ENCODE measurements at places on chromosomes 16 and 17.

DNA sequence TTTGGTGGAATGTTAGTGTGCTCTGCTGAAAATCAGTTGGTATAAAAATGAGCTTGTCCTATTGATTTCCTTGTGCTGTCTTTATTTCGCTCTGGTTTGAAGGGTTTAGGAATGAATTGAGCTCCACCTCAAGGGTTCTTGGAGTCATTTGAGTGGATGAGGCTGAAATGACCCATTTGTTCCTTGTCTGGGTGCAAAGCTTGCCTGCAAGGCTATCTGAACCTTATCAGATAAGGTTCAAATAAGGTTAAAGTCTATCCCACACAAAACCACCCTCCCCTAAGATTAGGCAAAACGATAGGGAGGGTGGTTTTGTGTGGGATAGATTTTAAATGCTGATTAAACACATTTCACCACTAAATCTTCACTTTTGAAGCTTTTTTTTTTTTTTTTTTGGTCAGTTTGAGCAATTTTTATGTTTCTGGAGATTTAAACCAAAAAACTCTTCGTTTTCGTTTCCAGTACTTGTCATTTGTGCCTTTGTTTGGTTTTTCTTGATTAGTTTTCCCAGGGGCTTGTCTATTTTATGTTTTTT lies 62.7 kb downstream of the ARHGAP44 start:
- DNase-seq = no peak

DNA sequence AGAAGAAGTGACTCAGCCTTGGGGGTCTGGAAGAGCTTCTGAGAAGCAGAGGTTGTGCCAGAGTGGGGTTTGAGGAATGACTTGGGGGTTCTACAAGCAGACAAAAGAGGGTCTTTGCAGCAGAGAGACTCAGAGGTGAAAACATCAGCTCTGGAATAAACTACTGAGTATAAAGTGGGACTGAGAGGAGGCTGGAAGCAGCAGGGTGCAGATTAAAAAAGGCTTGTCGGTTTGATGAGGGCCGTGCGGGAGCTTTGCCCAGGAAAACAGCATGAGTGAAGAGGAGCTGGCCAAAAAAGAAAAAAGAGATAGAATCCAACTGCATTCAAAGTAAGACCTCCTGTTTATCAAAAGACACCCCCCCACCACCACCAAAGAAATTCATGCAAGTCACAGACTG lies 13.1 kb upstream of the ACE start:
- DNase-seq = no peak

- DNase-seq = peak; percentile 47
Measured at GRCh38 chr17:41864498-41864835, 756 bp downstream of the KLHL11 start.

DNA sequence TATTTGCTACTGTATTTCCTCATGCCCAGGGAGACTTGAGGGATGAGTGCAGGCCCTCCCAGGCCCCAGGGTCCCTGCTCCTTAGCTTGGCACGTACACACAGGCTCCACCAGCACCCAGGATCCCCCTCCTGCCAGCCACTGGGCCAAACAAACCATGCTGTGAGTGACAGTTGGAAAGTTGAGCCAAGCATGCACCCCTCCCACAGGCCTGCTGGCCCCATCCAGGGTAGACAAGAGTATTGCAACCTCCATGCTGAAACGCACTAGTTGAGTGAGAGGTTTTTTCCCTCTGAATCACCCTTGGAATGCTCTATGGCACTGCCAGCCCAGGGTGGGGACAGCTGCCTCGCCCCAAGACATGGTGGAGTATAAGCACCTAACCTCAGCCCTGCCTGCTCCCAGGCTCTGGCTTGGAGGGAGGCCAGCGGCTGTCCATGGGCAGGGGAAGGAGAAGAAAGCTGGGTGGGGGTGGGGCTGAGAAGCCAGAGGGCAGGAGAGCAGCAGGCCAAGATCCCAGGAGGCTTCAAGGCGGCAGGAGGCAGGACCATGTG lies 49.6 kb downstream of the PITPNM3 start:
- DNase-seq = peak; percentile 46

DNA sequence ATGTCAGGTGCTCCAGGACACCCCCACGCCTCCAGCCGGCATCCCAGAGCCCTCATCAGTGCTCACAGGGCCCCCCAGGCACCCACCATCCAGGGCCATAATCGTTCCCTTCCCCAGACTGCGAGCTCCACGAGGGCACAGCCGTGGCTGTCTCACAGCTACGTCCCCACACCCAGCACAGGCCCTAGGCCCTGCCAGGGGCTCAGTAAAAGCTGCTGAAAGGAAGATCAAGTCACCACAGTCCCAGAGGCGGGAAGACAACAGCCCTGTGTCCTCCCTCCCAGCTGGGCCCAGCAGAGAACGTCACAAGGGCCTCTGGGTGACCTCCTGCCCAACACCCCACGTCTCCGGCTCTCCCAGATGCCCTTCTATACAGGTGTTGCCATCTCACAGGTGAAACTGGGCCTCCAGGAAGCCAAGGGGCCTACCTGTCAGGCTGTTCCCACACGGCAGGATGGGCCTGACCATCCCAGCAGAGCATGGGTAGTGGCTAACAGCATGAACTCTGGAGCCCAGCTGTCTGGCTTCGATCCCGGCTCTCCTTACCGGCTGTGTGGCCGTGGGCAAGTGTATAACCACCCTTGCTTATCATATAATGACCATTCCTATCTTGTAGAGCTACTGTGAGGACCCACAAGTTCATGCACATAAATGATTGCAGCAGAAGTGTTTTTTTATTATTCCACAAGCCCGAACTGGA lies 17.9 kb downstream of the ARL2BP start:
- DNase-seq = no peak

DNA sequence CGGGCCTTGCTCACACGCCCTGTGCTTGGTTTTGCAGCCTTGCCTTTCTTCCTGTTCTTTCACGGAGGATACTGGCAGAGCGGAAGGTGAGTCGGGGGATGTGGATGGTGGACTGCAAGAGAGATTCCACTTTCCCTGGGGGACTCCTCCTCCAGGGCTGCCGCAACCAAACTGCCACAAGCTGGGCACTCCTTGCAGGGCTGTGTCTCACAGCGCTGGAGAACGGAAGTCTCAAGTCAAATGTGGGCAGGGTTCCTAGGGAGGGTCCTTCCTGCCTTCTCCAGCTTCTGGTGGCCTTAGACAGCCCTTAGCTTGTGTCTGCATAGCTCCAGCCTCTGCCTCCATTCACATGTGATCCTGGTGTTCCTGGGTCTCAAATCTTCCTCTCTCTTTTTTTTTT lies 11.4 kb upstream of the BIRC5 start:
- DNase-seq = no peak

DNA sequence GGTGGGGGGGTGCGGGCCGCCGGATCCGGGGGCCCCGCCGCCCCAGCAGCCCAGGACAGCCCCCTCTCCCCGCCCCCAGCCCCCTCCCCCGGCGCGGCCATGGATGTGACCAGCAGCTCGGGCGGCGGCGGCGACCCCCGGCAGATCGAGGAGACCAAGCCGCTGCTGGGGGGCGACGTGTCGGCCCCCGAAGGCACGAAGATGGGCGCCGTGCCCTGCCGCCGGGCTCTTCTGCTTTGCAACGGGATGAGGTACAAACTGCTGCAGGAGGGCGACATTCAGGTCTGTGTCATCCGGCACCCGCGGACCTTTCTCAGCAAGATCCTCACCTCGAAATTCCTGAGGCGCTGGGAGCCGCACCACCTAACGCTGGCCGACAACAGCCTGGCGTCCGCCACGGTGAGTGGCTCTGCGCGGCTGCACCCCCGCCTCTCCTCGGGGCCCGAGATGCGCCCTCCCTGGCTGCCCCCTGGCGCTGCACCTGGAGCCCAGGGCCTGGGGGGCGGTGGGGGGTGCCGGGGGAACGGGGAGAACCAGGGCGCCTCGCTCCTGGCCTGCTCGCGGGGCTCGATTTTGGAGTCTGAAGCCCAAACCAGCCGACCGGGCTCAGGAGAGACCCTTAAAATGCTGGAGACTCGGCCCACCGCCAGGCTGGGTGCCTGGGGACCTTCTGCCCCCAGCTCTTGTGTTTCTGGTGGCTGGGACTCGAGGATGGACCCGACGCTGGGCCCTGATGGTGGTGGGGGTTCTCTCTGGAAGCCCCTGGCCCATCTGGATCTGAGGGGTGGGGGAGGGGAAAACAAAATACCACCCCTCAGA lies 744 bp downstream of the CMIP start:
- DNase-seq = peak; percentile 60

GRCh38 chr17:80981062-80981902 lies 10.4 kb upstream of the CHMP6 start:
- DNase-seq = no peak

GRCh38 chr17:59572301-59572924 lies 7.0 kb downstream of the DHX40 start:
- DNase-seq = no peak

GRCh38 chr17:45008216-45008615 lies 40.1 kb upstream of the C1QL1 start:
- no peak for DNase-seq

DNA sequence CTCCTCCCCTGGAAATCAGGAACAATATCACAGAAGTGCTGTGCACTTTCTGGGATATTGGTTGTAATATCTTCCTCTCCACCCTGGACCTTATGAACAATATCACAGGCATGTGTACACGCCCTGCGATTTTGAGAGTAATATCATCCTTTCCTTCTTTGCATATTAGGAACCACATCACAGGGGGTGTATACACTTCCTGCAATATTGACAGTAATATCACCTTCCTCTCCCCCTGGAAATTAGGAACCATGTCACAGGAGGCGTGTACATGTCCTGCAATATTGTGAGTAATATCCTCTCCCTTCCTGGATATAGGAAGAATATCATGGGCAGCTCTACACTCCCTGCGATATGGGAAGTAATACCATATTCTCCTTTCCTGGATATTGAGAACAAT lies 14.2 kb upstream of the TEKT5 start:
- peak; percentile 8 for DNase-seq

- no peak for DNase-seq
Measured at GRCh38 chr17:46720408-46720807, 98.1 kb downstream of the WNT3 start.

DNA sequence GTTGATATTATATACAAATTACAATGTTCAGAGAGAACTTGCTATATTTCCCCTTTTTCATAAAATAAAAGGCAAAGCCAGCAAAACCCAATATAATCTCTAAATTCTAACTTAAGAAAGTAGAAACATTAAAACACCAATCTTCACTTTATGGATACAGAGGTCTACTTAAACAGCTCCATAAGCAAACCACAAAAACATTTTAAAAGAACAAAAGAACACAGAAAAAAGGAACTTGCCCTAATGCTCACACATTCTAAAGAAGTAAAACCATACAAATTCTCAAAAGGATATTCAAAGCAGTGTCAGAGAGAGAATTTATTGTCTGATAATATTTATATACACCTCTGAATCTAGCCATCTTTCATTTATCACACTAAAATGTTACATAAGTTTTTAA lies 606 bp downstream of the ABCA10 start:
- no peak for DNase-seq

DNA sequence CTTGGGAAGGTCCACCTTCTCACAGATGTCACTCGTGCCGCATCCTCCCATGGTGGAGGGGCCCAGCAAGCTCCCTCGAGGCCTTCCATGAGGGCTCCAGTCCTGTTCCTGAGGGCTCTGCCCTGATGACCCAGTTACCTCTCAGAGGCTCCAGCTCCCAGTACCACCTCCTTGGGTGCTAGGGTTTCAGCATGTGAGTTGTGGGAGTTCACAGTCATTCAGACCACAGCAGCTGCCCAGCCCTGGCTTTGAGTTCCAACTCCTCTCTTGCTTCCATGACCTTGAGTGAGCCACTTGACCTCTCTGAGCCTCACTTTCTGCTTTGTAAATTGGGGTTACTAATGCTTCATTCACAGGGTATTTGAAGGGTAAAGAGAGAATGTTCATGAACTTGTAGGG lies 37.1 kb upstream of the LGALS9 start:
- DNase-seq = no peak

GRCh38 chr17:78596871-78597764 lies 19.9 kb upstream of the DNAH17 start:
- DNase-seq = no peak

DNA sequence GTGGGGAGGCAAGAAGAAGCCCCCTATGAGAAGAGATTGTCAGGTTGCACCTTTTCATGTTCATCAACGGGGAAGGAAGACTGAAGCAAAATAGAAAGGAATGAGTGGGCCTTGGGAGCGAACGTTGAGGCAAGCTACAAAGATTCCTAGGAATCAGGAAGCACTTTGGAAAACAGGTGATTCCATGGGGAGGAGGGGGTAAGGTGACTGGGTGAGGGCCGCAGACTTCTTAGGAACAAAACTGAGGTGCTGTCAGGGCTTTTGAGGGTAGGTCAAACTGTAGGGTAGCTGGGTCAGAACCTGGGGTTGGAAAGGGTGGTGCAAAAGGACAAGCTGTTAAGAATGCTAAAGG lies 528 bp downstream of the ITFG1 start:
- peak; percentile 2 for DNase-seq

- DNase-seq = no peak
Measured at GRCh38 chr16:55240888-55241287, 83.1 kb upstream of the IRX6 start.

DNA sequence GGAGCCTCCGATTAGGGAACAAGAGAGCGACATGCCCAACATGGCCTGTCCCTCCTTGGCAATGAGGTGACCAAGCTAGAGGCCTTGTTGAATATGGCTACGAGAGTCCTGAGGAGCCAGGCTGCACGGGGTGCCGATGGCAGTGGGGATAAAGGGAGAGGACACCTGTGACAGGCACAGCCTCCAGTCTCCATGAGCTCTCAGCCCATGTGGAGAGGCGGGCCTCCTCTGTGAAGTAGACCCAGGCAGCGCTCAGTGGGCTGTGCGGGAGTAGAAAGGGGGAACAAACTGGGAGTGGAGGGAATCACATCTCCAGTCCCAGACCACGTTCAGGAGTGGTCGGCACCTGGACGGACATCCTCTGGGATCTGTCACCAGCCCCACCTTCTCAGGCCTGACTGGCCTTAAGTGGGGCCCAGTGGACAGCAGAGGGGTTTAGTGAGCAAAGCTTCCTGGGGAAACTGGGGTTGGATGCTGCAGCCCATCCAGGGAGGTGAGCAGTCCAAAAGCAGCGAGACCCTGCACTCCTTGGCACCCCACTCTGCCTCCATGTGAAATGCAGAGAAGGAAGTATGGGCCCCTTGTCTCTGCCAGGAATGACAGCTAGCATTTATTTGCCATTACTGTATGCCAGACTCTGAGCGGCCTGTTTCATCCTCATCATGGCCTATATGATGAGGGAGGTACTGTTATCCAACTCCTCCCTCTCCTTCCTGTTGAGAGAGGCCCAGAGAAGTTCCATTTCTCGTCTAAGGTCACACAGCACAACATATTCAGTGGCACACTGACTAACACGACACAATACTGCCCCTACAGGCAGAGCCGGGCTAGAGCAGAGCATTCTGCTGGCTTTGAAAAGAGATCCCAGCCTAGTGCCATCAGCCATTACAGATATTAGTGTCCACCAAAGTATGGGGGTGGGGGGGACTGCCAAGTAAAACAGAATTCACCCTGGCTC lies 4.5 kb upstream of the TMEM92 start:
- peak; percentile 53 for DNase-seq
